ENCODE measurements at places on chromosomes 7 and 10.

DNA sequence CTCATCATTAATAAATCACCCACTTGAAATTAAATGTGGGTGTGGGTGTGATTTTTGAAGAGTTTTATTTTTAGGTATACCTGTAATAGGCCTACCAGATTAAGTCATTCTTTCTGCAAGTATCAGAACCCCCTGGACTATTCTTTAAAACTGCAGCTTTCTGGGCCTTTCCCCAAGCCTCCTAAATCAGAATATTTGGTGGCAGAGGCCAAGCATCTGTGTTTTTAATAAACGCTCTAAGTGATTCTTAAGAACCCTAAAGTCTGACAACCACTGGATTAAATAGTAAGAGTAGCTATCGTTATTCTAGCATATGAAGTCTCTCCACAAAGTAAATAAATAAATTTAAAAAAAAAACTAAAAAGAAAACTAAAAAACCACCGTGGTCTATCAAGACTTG, 703.0 kb upstream of the NRP1 start:
- no peak for DNase-seq

DNA sequence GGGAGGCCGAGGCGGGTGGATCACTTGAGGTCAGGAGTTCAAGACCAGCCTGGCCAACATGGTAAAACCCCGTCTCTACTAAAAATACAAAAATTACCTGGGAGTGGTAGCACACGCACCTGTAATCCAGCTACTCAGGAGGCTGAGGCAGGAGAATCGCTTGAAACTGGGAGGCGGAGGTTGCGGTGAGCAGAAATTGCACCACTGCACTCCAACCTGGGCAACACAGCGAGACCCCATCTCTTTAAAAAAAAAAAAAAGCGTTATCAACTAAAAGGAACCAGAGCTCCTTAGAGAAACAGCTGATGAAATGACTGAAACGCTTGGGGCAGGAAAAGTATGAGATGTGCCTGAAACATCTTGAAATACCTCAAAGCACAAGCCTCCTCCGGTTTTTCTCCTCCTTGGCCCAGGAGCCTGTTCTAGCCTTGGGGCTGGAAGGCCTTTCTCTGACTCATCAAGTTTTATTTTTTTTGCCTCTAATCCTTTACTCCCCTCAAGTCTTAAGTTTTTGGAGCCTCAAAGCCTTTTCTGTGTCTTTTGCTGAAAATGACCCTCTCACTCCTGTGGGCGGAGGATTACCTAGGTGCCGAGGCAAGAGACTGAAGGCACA, 2.6 kb upstream of the METTL27 start:
- DNase-seq = no peak

GRCh38 chr10:87850742-87851205, 12.6 kb downstream of the KLLN start:
- DNase-seq = no peak

DNA sequence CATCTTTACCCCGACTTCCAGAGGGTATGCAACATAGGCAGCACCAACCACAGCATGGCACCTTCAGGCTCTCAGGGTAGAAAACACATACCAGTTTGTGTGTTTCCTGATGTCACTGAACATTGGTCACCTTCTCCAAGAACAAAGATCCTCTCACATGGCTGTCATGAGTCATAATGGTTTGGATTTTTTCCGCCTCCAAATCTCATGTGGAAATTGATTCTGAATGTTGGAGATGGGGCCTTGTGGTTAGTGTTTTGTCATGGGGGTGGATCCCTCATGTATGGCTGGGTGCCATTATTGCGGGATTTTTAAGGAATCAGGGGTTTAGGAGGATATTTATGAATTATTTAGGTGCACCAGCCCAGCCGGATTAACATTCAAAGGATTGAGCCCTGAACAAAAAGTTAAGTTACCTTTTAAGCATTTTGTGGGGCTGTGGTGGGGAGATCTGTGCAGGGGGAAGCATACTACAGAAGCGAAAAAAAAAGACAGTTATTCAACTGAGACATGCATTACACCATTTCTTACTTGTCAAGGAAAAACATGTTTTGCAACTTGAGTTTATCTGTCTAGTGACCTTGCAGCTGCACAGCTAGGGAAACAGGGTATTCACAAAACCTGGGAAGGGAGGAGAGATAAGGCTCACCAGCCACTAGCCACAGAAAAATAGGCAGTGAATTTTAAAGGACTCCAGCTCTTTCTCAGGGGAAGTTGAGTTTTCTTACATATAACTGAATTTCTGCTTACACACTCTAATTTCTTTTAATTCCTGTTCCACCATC, 774.1 kb upstream of the AUTS2 start:
- DNase-seq = no peak

GRCh38 chr10:80274396-80275134, 14.9 kb downstream of the MAT1A start:
- no peak for DNase-seq

- no peak for DNase-seq
Measured at GRCh38 chr7:4058158-4058557, 623.9 kb upstream of the FOXK1 start.

- no peak for DNase-seq
Measured at GRCh38 chr10:33612551-33612950, 278.1 kb upstream of the NRP1 start.

DNA sequence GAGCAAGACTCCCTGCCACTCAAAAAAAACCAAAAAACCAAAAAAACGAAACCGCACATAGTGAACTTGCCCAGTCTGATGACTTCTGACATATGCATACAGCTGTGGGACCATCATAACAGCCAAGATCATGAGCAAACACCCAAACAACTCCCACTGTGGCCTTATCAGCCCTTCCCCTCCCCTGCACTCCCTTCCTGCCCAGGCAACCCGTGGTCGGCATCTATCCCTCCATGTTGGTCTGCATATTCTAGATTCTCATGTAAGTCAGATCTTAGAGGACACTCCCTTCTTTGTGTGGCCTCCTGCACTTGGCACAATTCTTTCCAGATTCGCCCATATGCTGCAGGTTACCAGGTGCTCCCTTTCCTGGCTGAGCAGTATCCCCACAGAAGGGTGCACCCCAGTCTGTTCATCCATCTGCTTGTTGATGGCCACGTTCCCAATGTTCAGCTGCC, 72.8 kb downstream of the GNA12 start:
- DNase-seq = peak; percentile 11

Measured in NCI-H2171 (cell line).